HuH-7 (cell line): ENCODE measurements at places on chromosomes 7 and 10.
A peak's percentile ranks its signal among the peaks of the same experiment; 100 is the strongest.

GRCh38 chr7:40493609-40494051 lies 358.8 kb downstream of the SUGCT start:
- DNase-seq = no peak

GRCh38 chr10:6102128-6102527 lies 13.3 kb downstream of the RBM17 start:
- DNase-seq = no peak

- no peak for DNase-seq
Observed at GRCh38 chr10:44724415-44725174, 186.5 kb upstream of the TMEM72 start.

DNA sequence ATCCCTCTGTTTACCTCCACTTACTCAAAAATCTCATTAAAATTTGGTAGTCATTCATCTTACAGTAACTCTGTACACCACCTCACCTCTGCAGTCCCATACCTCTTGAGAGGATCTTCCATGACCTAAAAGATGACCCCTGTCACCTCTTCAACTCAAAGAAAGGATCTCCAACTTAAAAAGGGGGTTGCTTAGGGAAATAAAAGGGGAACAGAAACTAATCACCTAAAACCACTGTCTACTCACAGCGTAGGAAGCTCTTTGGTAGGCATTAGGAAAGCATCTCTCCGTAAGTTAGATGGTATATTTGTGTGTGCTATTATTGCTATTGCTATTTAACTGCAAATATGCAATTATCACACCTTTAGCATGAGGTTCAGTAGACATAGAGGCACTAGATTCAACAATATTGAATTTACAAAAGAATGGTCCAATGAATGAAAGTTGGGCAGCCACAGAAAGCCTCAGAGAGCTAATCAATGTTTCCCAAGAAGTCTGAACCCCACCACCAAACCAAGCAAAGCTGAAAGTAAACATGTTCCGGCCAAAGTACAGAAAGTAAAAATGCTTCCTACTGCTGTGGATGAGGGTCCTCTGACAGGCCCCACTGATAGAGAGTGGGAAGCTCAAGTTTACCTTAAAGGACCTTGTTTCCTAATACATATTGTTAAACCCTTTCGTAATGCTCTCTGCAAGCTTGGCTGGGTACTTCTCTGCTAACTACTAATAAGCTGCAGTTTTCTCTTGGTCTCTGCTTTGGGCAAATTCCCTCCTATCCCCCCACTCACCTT lies 105.8 kb downstream of the GRM8 start:
- peak; percentile 23 for DNase-seq
